Stimulated activated CD4-positive, alpha-beta T cell treated with anti-CD3 and anti-CD28 coated beads, Interleukin-12 subunit alpha, Interleukin-12 subunit beta, amount 100 ng/mL, for 4 hours (primary cell): ENCODE measurements at places on chromosomes 1 and 21.

DNA sequence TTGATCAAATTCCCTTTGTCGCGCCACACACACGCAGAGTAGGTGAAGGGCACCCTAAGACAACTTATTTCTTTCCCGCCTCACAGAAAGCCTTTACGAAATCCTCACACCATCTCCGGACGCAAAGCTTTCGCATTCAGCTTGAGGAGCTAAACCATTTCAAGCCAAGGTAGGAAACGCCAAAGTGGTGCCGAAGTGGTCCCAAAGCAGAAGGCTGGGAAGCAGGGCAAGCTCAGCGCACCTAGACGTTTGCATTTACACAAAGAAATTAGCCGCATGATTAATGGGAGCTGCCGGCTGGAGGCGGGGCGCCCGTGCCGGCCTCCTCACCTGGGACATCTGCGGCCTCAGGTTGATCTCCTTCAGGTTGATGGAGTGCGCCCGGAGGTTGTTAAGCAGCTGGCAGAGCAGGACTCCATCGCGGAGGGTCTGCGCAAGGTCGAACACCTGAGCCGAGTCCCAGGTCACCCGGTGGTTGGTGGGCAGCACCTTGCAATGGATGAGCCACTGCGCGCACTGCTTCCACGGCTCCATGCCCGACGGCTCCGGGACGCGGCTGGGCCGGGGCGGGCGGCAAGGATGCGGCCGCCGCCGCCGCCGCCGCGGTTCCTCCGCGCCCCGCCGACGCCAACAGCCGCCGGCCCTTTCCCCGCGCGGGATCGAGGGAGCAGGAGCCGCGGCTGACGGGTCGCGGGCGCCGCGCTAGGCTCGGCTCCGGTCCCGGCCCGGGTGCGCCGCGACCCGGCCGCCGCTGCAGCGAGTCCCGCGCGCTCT lies 457 bp downstream of the VAV3 start:
- DNase-seq, result peak; percentile 16

DNA sequence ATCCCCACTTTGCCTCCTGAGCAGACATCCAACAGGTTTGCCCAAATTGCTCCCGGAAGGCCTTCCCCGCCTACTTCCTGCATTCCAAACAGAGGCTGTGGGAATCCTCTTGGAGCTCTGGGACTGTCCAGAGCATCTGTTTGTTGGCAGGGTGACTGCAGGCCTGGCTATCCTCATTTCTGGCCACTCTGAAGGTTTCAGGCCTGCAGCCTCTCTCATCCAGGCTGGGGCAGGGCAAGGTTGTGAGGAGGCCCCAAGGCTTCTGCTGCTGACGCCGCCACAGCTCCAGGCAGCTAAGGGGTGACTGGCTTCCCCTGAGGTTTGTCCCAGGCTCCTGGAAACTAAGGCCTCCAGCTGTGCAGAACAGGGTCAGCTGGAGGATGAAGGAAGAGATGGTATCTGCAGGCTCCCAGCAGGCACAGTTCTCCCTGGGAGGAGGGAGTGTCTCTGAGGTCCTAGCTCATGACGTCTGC lies 11.3 kb downstream of the CDK18 start:
- no peak for DNase-seq

- no peak for DNase-seq
Measured at GRCh38 chr1:37265786-37266667, 208.4 kb upstream of the ZC3H12A start.

DNA sequence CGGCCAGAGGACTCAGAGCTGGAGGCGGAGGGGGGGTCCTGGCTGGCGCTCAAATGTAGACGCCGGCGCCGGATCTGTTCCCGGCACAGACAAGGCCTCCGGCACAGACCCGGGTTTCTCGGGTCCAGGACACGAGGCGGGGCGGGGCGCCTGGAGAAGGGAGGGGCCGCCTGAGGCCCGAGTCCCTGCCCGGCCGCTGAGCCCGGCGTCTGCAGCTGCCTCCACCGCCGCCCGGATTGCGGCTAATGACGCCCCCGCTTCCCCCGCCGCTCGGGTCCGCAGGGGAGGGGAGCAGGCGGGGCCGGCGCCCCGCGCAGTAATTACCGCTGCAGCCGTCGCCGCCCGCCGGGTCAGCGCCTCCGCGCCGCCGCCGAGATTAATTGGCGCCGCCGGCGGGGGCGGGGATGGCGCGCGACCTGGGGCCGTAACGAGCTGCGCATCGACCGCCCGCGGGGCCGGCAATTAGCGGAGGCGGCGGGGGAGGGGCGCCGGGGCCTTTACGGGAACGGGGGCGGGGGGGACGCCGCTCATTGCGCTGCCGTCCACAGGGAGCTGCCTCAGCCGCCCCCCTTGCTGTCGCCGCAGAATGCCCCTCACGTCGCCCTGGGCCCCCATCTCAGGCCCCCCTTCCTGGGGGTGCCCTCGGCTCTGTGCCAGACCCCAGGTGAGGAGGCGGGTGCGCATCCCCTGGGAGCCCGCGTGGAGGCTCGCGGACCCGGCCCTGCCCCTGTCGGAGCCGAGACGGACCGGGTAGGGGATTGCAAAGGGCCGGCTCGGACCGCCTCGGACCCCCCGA lies 17.3 kb downstream of the NOC2L start:
- DNase-seq, result no peak

- DNase-seq, result no peak
Measured at GRCh38 chr1:31105646-31106045, 40.1 kb upstream of the PUM1 start.

DNA sequence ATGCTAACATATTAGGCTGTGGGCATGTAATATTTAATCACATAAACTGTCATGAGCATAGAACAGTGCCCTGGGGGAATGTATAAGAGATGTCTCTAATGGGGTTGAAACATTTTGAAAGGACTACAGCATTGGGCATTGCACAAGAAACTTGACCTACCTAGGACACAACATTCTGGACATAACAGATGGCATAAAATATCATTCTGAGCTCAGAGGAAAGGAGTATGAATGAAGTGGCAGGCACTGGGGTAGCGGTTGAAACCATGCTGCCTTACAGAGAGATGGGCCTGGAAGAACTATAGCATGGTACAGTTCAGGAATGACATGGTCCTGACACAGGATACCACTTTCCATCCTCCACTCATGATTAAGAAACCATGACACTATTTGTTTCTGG lies 69.0 kb downstream of the LPAR3 start:
- no peak for DNase-seq

GRCh38 chr1:73947009-73947408 lies 251.0 kb downstream of the LRRIQ3 start:
- no peak for DNase-seq

- no peak for DNase-seq
Measured at GRCh38 chr1:75531570-75531969, 79.3 kb downstream of the SLC44A5 start.

GRCh38 chr1:159881622-159882526 lies 18.1 kb downstream of the CFAP45 start:
- no peak for DNase-seq

GRCh38 chr1:229696385-229696784 lies 70.3 kb downstream of the URB2 start:
- DNase-seq, result no peak

- no peak for DNase-seq
Measured at GRCh38 chr21:44049606-44050005, 37.5 kb downstream of the TRAPPC10 start.

- DNase-seq, result no peak
Measured at GRCh38 chr1:183543619-183544204, 46.5 kb downstream of the NCF2 start.

DNA sequence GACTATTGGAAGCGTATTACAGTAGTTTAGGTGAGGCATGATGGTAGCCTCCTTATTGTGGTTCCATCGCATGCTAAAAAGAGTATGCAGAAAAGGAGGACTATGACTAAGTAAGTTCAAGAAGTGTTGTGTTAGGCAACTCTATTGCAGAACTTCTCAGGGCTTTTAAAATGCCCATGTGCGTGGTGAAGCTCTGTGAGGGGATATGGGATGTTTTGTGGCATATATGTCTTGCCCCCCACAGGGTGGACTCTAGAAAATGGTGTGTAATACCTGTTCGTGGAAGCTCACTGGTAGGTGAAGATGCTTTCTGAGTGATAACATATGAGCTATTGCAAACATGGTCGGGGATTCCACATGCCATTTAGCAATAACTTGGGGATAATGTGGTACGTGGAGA lies 31.7 kb downstream of the MAN1A2 start:
- DNase-seq, result no peak

DNA sequence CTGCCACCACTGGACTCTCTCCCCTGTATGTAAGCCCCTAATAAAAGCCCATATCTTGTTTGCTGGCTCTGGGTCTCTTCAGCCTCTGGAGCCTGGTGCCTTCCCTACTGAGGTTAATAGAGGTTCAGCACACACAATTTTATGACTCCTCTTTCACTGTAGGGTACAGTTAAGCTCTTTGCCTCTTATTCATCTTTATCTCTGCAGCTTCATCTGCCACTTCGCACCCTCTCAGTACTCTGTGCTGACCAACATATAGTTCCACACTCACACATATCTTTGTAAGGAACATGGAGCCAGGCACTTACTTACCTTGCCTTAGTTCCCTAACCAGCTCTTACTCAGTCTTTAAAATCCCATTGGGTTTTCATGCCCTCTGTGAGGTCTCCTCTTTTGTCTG lies 4.5 kb downstream of the BTBD8 start:
- no peak for DNase-seq

DNA sequence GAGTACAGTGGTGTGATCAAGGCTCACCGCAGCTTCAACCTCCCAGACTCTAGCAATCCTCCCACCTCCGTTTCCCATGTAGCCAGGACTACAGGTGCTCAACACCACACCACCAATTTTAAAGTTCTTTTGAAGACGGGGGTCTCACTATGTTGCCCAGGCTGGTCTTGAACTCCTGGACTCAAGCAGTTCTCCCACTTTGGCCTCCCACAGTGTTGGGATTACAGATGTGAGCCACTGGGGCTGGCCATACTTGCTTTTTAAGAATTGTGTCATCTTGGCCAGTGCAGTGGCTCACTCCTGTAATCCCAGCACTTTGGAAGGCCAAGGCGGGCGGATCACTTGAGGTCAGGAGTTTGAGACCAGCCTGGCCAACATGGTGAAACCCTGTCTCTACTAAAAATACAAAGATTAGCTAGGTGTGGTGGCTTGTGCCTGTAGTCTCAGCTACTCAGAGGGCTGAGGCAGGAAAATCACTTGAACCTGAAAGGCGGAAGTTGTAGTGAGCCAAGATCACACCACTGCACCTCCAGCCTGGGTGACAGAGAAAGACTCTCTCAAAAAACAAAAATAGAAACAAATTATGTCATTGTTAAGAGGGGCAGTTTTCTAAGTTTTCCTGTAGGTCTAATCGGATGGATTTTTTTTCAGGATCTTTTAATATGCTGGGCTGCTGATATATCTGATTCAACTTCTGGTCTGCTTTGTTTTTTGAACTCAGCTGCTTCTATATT lies 18.7 kb downstream of the AK4 start:
- DNase-seq, result no peak

DNA sequence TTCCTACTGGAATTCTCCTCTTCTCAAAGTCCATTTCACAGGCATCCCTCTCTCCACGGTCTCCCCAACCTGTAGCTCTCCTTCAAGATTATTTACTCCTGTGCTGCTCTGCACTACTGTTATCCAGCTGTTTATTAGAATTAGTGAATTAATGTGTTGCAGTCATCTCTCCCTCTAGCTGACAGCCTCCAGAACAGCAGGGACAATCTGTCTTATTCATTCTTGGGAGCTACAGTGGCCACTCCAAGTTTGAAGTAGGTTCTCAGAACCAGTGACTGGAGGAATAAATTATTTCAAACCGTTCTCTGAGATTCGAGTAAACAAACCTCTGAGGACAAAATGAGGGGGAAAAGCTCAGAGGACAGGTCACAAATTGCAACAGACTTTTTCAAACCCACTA lies 330.9 kb downstream of the RRAGC start:
- DNase-seq, result no peak

GRCh38 chr1:209670441-209671082 lies 4.7 kb upstream of the G0S2 start:
- no peak for DNase-seq

DNA sequence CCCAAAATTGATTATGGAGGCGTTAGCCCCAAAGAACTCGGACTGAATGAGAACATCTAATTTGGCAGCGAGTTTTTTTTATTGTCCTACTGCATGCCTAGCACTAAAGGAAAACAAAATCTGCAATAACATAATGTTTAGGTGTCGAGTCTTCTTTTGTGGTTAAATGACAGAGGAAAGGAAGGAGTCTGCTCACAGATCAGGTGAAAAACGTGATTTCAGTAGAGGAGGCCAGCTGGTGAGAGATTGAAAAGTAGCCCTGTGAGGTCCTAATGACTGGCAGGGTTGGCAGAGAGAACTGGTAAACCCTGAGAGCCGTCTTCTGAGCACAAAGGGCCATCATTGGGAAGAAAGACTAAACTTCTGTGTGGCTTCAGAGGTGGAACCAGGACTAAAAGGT lies 24.2 kb downstream of the WDTC1 start:
- no peak for DNase-seq

- DNase-seq, result no peak
Measured at GRCh38 chr21:46018615-46019014, 37.0 kb downstream of the COL6A1 start.

DNA sequence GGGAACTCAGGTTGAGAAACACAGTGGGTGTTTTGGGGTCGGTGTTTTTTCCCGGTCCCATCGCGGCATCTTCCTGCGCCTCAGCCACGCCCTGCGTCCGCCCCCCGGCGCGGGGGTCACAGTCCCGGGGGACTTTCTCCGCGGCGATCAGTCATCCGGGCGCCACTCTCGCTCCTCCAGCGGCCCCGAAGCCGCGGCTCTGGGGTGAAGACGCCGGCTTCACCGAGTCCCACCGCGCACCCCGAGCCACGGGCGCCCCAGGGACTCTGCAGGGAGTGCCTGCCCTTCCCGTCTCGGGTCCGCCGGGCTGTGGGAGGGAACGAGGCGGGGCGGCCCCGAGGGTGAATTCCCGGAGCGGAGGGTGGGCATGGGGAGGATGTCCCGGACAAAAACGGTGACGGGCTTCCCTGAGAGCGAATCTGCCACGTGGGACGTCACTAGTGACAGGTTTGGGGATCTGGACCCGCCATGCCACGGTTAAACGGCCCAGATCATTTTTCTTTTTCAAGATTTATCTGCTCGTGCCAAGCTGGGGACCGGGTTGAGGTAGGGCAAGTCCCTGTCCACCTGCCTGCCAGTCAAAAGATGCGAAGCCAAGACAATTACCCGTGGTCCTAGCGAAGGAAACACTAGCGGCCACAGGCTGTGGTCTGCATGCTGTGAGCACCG lies 717 bp upstream of the BATF3 start:
- peak; percentile 57 for DNase-seq

GRCh38 chr1:241610056-241610815 lies 29.9 kb downstream of the CHML start:
- no peak for DNase-seq

- no peak for DNase-seq
Measured at GRCh38 chr1:24572301-24572700, 16.4 kb downstream of the NCMAP start.

GRCh38 chr1:21534674-21535378 lies 25.6 kb downstream of the ALPL start:
- DNase-seq, result no peak

- no peak for DNase-seq
Measured at GRCh38 chr1:204345941-204346645, 13.6 kb downstream of the PLEKHA6 start.

DNA sequence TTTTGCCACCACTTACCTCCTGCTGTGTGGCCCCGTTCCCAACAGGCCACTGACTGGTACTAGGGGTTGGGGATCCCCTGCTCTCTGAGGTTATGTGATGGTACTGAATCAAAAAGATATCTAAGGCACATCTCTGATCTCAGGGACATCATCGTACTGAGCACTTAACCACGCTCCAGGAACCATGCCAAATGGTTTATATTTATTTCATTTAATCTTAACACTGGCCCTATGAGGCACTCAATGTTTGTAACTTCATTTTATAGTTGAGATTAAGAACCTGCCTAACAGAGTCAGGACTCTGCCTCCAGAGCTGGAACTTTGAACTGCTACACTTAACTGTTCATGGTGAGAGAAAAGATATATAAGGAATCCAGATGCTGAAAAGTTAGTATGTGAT lies 98.0 kb upstream of the HP1BP3 start:
- DNase-seq, result no peak
